Hippocampal formation (tissue), 2 donors: ENCODE measurements at places on chromosomes 13 and 19.

DNA sequence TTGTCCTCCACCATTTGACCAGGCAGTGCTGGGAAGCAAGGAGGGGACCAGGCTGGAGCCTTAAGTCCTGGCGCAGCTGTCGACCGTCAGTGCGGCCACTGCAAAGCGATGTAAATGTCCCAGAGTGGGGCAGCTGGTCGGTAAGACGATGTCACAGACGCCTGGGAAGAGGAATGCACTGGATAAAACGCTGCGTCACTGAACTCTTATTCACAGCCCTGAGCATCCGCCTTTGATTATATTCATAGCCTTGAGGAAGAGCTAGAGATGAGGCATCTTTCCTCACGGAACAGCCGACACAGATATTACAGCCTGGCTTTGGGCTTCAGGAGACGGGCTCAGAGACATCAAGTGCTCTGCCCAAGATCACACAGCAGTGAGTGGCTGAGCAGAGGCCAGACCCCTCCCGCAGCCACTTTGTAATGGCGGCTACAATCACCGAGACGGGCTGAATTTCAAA, 17.6 kb upstream of the TUBGCP3 start:
- no peak for DNase-seq

GRCh38 chr13:27921961-27922882, 2.4 kb downstream of the PDX1 start:
- DNase-seq, result no peak

DNA sequence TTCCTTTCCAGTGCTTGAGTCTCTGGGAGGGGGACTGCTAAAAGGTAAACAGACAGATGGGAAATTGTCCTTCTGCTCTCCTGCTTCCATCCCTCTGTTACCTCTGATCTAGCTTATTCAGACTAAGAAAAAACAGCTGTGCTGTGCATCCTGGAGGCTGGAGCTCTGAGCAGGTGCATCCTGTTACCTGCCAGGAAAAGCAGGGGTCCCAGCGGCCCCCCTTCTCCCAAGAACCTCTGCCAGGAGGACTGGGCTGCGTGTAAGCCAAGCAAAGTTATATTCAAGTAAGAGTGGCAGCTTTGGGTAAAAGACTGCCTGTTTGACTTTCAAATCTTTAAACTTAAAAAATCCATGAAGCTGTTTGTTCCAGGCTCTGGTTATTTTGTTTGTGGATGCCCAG, 75.1 kb downstream of the C13orf42 start:
- DNase-seq, result no peak

- DNase-seq, result no peak
Measured at GRCh38 chr13:107277911-107278310, 710.0 kb upstream of the ARGLU1 start.

- DNase-seq, result no peak
Measured at GRCh38 chr19:16573296-16573695, 1.1 kb upstream of the SLC35E1 start.

DNA sequence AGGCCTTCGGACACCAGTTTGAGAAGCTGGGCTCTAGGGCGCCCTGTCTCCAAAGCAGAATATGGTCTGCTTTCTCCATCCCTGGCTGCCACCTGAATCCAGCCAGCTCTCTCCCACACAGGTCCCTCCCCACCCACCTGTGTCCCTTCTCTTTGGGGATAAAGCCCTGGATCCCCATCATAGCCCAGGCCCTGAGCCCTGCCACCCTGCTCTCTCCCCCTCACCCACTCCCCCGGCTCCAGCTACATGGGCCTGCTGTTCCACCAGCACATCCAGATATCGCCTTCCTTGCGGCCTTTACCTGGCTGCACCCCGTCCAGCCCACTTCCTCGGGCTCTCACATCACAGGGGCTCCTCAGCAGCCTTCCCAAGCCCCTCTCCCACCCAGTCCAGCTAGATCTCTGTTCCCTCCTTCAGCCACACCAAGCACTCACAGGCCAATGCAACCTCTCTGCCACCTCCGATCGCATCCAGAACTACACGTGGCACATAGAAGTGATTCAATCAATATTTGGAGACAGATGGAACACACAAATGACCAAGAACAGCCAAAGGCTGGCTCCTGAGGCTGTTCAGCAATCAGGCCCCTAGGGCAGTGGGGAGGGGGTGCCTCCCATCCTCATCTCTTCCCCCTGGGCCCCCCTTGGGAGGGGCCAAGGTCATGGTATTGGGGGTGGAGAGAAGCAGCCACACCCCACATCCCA, 7.6 kb downstream of the AKT2 start:
- DNase-seq, result no peak

DNA sequence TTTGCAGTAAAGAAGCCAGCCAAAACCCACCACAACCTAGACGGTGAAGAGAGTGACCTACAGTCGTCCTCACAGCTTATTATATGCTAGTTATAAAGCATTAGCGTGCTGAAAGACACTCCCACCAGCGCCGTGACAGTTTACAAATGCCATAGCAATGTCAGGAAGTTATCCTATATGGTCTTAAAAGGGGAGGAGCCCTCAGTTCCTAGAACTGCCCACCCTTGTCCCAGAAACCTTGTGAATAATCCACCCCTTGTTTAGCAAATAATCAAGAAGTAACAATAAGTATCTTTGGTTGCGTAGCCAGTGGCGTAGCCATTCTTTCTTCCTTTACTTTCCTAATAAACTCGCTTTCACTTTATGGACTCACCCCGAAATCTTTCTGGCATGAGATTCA, 227.9 kb upstream of the ARGLU1 start:
- no peak for DNase-seq

DNA sequence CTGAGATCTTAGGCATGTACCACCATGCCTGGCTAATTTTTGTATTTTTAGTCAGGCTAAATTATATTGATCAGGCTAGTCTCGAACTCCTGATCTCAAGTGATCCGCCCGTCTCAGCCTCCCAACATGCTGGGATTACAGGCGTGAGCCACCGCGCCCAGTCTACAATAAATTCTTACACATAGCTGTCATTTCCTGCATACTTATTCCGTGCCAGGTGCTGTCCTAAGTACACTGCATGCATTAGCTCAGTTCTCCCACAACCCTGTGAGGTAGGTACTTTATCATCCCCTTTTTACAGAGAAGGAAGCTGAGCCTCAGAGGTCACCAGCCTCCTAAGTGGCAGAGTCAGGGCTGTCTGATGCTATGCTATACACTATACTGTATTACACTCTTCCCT, 7.2 kb upstream of the RHPN2 start:
- DNase-seq, result no peak

GRCh38 chr19:29712744-29713516, 2.1 kb downstream of the C19orf12 start:
- DNase-seq, result no peak

- DNase-seq, result no peak
Measured at GRCh38 chr13:51519771-51520216, 64.5 kb upstream of the WDFY2 start.

DNA sequence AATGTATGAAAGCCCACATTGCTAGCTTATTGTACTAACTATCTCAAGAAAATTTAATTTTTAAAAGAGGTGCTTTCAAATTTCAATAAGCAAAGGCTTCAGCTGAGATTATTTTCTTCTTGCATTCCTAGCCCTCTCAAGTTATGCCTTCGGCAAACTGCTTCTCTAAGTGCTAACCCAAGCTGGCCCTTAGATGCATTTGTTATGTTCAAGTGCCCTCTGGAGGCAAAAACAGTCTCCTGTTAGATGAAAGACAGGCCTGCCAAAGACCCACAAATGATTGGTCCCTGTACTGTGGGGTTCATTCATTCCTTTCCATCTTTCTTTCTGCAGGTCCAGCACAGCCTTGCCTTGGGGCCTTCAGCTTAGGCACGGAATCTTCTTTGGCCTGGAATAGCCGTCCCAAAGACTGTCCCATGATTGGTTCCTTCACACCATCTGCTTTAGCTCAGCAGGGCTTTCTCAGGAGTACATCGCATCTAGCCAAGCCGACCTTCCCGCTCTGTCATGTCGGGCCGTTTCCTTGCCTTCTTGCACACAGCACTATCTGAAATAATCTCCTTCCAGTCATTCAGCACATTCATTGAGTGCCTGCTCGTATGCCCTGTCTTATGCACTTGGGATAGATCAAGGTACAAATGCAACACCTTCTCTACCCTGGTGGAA, 26.4 kb upstream of the TPTE2 start:
- DNase-seq, result no peak

- no peak for DNase-seq
Measured at GRCh38 chr13:80754441-80754840, 413.5 kb upstream of the SPRY2 start.

DNA sequence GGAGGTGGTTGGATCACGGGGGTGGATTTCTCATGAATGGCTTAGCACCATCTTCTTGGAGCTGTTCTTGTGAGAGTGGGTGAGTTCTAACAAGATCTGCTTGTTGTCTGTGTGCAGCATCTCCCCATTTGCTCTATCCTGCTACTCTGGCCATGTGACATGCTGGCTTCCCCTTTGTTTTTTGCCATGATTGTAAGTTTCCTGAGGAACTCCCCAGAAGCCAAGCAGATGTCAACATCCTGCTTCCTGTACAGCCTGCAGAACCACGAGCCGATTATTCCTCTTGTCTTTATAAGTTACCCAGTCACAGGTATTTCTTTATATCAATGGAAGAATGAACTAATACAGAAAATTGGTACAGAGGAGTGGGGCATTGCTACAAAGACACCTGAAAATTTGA, 2.3 kb upstream of the SIGLEC12 start:
- DNase-seq, result no peak

- no peak for DNase-seq
Measured at GRCh38 chr13:113922412-113923118, 51.3 kb downstream of the C13orf46 start.

- no peak for DNase-seq
Measured at GRCh38 chr13:44371421-44371820, 2.2 kb upstream of the SERP2 start.

- no peak for DNase-seq
Measured at GRCh38 chr19:48059331-48059730, 15.5 kb upstream of the CABP5 start.

GRCh38 chr13:51041126-51041525, 69.9 kb downstream of the C13orf42 start:
- DNase-seq, result no peak

GRCh38 chr13:26401578-26402021, 147.7 kb downstream of the CDK8 start:
- DNase-seq, result no peak

DNA sequence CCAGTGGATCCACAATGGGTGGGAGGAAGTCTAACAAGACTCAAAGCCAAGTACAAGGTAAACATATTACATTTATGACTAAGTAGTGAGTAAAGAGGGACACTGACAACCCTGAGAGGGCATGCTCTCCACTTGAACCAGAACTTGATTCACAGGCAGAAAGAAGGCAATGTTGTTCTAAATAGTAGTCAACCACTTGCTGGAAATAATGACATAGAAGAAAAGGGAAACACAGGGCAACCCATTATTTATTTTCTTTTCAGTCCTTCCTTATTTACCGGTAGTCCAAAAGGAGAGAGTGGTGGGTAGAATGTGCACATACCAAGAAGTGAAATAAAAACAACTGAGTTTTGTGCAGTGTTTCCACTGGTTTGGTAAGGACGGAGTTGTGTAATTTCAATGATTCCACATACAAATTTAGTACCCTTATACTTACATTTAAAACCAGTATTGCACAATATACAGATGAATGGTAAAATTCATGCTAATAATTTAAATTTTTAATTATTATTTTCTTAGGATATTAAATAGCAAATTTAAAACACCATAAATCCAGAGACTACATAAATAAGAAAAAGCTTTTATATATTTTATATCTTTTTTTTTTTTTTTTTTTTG, 65.9 kb downstream of the ENOX1 start:
- no peak for DNase-seq

- DNase-seq, result no peak
Measured at GRCh38 chr13:27281420-27281819, 10.8 kb downstream of the RASL11A start.

DNA sequence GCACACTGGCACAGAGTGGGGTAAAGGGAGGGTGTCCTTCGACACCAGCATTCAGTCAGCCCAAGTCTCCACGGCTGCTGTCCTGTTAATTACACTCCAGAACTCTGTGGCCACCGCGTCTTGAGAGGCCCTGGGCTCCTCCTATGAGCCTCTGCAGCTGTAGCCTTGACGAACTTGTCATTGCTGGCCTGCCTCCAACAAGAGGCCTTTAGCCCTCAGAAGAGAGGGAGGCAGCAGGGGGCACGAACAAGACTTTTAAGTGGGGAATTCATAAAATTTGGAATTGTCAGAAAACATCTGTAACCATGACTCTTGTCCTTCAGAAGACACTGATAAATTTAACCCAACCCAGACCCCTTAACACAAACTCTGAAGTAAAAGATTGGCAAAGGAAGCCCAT, 241.9 kb downstream of the UQCRFS1 start:
- no peak for DNase-seq

DNA sequence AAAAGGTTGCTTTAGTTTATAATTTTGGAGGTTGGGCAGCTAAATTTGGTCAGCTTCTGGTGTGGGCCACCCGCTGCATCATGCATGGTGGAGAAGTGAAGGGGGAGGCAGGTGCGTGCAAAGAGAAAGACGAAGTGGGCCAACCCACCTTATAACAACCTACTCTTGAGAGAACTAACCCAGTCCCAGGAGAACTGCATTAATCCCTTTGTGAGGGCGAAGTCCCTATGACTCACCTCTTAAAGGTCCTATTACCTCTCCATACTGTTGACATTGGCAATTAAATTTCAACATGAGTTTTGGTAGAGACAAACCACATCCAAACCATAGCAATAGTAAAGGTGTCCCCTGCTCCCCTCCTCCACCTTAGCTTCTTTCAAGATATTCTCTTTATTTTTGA, 7.7 kb upstream of the FGF9 start:
- DNase-seq, result no peak
